ENCODE measurements at places on chromosomes 4 and X. TPM values are rescaled to one million over a fixed set of nuclear protein-coding genes. Genes with fewer than 3 reads are reported as not detected.

Gene MAGED4
- total RNA-seq = 7.7 TPM

Gene NHS
- 5.4 TPM for total RNA-seq

Gene EDA2R
- total RNA-seq = 14.2 TPM

Gene PNMA3
- 0.25 TPM for total RNA-seq

Gene ETDB
- not detected for total RNA-seq

Measured in A549 treated with CpdA at 1 μM for 4 hours (cell line).